A549 treated with DMSO at 1 μM for 4 hours (cell line): ENCODE measurements at places on chromosomes 12 and 14. TPM values are rescaled to one million over a fixed set of nuclear protein-coding genes. Genes with fewer than 3 reads are reported as not detected.

The PMEL gene
- total RNA-seq, result 0.62 to 1.9 TPM (median 1.0 TPM) in 5 replicates

The EPYC gene
- total RNA-seq, result not detected in 5 replicates

The FGF23 gene
- not detected in 5 replicates for total RNA-seq

The SART3 gene
- 41.9 to 52.3 TPM (median 44.8 TPM) in 5 replicates for total RNA-seq

The SMIM41 gene
- not detected in 5 replicates for total RNA-seq

The SRGAP1 gene
- 12.6 to 15.6 TPM (median 13.9 TPM) in 5 replicates for total RNA-seq

The TEX52 gene
- total RNA-seq, result not detected in 5 replicates

The SAMD15 gene
- 2.2 to 2.8 TPM (median 2.4 TPM) in 5 replicates for total RNA-seq

The LUM gene
- total RNA-seq, result 0.13 to 0.46 TPM (median 0.19 TPM) in 5 replicates

The AKAP3 gene
- 0.07 to 0.27 TPM (median 0.17 TPM) in 4 of 5 replicates, not detected in the other for total RNA-seq

The PLA2G1B gene
- not detected in 5 replicates for total RNA-seq

The ABCD2 gene
- total RNA-seq, result not detected in 5 replicates

The TSHR gene
- total RNA-seq, result not detected in 5 replicates
